ENCODE measurements at places on chromosomes 12 and 14.

GRCh38 chr12:54009171-54010052 lies 627 bp downstream of the HOXC8 start:
- no peak for DNase-seq

DNA sequence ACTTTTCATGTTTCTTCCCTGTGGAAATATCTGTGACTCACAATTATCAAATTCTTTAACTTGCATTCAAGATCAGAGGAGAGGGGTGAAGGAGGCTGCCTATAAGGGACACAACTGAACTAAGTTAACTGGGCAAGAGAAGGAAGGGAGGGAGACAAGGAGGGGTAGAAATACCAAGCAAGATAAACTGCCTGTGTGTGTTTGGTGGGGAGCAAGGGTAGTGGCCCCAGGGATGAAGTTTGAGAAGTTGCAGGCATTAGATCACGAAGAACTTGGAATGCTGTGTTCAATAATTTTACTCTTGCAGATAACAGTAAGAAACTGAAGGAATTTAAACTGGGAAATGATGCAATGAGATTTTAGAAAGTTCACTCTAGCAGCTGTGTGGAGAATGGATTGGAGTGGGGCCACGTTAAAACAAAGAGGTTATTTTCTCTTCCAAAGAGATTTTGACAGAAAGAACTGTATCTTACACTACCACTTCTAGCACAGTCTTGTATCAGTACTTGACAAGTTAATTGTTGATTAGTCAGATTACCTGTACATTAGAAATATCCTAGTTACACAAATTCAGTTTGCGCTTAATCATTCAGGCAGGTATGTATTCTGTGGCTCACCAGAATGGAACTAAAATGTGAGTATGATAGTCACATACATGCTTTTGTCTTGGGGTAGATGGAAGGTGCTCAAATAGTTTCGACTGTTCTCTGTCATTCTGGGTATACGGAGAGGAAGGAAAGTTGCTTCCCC lies 7.4 kb downstream of the PKP2 start:
- DNase-seq: no peak

GRCh38 chr12:104721039-104721405 lies 237.1 kb downstream of the SLC41A2 start:
- no peak for DNase-seq

GRCh38 chr12:128008341-128008740 lies 258.6 kb upstream of the TMEM132C start:
- no peak for DNase-seq

- DNase-seq: no peak
Measured at GRCh38 chr12:4145990-4146859, 127.3 kb upstream of the CCND2 start.
